CD4-positive, alpha-beta T cell treated with Interleukin-21 for 1 hour (primary cell): ENCODE measurements at places on chromosomes 16 and 17.

- no peak for DNase-seq
Observed at GRCh38 chr16:1932050-1933028, 10.7 kb downstream of the MSRB1 start.

- no peak for DNase-seq
Observed at GRCh38 chr16:52755396-52755795, 208.5 kb upstream of the TOX3 start.

DNA sequence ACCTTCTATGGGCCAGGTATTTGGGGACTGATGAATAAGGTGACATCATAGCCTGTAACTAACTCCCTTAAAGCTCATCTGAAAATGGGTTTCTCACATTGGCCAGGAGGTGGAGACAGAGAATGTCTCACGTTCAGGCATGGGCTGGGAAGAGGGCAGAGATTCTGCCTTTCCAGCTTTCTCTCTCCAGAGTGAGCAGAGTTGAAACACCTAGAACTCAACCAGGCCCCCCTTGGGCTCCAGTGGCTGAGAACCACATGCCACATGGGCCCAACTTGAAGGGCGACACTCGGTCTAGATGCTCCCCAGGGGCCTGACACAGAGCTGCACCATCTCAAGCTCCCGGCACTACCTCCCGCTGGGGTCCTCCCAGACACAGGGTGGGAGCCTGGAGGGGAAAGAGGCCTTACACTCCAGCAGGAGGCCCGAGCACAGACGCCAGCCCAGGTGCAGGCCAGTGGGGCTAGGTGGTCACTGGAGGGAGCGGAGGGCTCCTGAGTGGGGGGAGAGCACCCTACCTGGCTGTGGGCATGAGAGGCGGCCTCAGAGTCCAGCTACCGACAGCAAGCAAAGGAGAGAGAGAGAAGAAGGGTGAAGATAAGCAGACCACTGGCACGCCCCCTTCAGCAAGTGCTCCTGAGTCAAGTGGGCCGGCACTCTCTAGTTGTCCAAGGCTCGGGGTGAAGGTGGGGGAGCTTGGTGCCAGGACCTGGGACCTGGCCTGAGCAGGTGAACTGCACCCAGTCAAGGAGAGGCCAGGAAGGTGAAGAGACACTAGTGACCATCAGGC is 55.9 kb downstream of the MYO18A start:
- peak; percentile 64 for DNase-seq

- DNase-seq = no peak
Observed at GRCh38 chr17:79073706-79074088, 927 bp upstream of the ENGASE start.

DNA sequence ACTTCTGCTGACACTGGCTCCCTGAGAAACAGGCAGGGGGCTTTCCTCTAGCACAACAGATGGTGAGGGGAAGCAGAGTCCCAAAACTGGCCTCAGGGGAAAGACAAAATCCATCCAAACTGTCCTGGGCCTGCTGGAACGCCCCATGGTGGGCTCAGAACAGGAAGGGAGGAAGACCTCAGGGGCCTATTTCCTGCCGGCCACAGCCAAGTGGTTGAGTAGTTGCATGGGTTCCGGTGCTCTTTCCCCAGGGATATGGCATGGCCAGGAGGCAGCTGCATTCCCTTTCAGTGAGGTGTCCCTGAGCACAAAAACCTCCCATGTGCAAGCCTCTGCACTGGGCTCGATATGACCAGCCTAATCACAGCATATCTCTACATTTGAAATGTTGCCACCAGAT is 303.0 kb upstream of the IRX5 start:
- no peak for DNase-seq

DNA sequence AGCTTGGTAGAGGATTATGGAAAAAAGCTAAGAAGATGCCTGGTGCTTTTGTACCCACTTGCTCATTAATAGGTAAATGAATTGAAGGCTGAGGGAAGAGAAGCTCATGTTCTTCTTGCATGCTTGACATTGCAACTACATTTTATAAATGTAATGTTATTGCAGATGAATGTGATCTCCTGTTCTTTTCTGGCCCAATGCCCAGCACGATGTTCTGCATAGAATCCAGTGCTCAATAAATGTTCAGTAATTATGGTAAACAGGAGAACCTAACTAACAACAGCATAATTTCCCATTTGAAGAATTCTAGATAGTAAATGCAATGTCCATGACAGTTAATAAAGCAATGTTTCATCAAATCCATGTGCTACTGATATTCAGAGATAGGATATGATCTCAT is 638.2 kb upstream of the SOX9 start:
- no peak for DNase-seq

- DNase-seq = peak; percentile 85
Observed at GRCh38 chr17:58112970-58113631, 29.9 kb downstream of the DYNLL2 start.

- DNase-seq = no peak
Observed at GRCh38 chr17:692116-692515, 22.5 kb downstream of the VPS53 start.

GRCh38 chr17:7988750-7989178 is 13.7 kb upstream of the GUCY2D start:
- peak; percentile 90 for DNase-seq

GRCh38 chr16:621526-622105 is 9.2 kb upstream of the WFIKKN1 start:
- no peak for DNase-seq

- no peak for DNase-seq
Observed at GRCh38 chr16:5851393-5851982, 753.9 kb upstream of the EEF2KMT start.

DNA sequence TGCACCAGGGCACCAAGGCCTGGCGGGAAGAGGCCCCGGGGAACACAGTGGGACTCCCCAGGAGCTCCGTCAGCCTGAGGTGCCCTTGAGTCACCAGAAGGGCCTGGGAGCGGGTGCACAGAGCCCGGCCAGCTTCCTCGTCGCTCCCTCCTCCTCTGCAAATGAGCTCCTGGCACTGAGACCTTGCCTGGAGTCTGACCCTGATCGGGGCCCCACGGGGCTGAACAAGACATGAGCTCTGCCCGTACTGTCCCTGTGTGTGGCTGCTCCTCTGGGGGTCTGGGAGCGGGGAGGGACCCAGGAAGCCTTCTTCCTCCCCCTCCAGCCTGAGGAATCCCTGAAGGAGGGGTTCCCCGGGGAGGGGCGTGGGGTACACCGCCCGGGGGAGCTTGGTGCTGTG is 36.4 kb upstream of the SSTR5 start:
- DNase-seq = no peak

DNA sequence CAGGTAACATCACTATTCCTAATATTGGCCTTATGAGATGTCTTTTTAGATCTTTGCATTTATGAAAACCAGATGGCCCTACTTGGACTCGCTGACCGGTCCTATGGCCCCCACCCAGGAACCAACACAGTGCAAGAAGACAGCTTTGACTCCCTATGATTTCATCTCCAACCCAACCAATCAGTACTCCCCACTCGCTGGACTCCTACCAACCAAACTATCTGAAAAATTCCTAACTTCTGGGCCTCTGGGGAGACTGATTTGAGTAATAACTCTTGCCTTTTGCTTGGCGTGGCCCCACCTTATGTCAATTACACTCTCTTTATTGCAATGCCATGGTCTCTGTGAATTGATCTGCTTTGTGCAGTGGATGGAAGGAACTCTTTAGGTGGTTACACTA is 828.9 kb downstream of the CDH11 start:
- DNase-seq = no peak

GRCh38 chr17:17181666-17182597 is 24.2 kb downstream of the PLD6 start:
- DNase-seq = peak; percentile 62

DNA sequence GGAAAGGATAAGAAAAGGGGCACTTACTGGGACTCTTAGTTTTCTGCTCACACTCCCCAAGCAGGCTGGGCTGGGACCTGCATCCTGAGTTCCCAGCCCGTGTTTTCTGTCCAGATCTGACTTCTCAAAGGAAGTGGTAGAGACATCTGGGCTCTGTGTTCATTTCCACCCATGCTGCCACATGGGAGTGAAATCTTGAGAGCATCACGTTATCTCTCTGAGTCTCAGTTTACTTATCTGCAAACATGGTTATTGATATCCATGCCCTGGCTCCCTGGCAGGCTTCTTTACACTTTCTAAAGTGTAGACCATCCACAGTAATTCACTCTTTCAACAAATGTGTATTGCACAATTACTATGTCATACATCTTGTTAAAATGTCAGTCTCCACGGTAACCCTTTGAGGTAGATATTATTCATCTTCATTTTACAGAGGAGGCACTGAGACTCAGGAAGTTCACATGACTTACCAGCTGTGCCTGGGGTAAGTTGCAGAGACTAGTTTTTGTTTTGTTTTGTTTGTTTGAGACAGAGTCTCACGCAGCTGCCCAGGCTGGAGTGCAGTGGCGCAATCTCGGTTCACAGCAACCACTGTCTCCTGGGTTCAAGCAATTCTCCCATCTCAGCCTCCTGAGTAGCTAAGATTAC is 3.4 kb downstream of the ZNF688 start:
- DNase-seq = peak; percentile 79

GRCh38 chr16:11089504-11090124 is 145.2 kb downstream of the CLEC16A start:
- DNase-seq = no peak

DNA sequence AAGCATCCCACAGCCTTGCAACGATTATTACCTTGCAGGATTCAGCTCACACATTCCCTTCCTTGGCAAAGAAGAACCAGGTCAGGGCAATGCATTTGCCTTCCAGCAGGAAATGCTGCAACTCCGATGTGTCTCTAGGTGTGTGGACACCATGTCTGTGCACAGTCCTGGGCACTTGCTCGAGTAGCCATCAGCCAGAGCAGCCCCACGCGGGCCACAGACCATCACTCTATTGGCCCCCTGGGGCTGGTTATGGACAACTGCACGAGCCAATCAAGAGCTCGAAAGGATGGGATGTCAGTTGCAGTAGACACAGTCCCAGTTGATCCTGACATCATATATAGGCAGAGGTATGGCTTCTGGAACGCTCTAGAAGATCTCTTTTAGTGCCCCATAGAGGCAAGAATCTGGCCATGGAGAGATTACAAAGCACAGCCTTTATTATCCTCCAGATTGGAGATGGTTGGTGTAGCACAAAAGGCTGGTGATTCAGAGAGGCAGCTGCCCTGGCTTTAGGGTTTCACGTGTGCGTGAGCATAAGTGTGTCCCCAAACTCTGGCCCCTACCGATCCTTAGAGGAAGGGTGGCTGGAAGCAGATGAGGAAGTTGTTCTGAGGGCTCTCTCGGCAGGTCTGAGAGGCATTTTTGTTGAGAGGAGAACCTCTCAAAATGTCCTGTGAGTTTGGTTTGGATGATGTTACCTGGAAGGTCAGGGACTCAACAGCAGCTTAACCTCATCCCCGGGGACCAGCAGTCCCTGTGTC is 403.8 kb downstream of the SEC14L1 start:
- DNase-seq = no peak

DNA sequence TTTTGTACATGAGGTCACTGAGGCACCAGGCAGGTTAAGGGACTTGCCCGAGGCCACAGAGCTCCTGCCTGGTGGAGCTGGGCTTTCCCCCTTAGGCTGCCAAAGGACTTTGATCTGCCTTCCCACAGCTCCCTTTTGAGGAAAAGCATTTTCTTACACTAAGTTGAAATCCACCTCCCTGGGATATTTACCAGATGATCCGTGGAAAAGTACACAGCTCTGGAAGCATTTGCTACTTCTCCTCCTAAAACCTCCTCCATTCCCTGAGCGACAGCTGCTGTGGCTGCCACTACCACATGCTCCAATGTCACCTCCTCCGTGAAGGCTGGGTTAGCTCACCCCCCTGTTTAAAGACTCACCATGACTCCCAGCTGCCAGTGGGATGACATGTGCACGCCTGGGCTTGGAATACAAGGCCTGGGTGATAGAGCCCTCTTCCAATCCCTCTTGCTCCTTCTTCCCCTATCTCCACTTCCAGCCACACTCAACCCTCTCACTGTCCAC is 1.2 kb upstream of the MPRIP start:
- DNase-seq = no peak

DNA sequence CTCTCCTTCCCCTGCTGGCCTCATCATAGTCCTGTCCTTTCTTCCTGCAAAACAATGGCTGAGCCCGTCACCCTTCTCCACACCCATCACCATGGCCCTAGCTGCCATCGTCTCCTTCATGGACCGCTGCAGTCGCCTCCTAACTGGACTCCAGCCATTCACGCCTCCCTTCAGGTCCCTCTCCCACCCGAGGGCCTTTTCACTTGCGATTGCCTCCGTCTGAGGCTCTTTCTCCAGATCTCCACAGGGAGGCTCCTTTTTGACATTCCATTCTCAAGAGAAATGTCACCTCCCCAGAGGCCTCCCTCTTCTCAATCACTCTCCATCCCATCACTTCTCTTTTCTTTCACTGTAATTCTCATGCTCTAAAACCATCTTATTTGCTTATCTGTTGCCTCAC is 23.5 kb downstream of the GSG1L start:
- no peak for DNase-seq

DNA sequence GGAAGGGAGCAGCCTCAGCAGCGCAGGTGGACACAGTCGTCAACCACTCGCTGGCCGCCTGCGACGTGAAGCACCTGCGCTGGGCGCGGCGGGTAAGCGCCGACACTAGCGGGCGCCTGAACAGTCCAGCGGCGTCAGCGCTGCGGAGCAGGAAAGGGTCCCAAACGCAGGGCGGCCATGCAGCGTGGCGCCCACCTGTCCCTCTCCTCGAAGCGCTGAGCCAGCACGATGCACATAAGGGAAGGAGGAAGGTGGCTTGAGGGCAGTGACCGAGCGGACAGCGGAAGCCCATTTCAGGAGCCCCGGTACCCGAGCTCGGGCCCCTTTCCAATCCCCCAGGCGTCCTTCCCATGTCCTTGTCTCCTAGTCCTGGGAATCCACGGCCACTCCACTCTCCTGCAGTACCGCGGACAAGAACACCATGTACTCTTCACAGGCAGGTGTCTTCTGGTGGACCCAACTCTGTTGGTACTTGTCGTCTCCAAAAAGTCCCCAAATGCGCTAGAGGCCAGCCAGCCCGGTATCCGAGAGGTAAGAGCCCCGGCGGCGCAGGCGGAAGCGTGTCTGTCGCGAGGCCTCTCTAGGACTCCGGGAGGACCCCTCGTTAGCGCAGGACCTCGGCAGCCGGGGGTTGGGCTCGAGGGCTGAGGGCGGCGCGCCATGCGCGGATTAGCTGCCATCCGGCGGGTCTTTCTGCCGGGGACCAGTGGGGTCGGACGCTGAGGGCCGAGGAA is 14.4 kb downstream of the ZNF232 start:
- peak; percentile 43 for DNase-seq

DNA sequence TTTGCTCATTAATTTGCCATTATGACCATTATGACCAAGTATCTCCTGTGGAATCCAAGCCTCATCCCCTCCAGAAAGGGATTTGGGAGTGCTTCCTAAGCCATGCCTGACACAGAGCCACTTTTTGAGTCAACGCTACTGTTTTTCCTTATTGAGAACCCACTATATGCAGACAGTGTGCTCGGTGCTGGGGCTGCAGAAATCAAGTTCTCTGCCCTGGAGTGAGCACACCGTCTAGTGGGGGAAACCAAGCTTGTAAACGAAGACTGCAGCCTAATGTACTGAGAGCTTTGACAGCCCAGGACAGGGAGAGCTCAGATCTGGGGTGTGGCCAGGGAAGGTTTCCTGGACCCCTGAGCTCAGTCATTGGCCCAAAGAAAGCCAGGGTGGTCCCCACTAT is 111.0 kb downstream of the ENGASE start:
- no peak for DNase-seq

- peak; percentile 41 for DNase-seq
Observed at GRCh38 chr17:67431249-67432015, 54.4 kb downstream of the PITPNC1 start.

GRCh38 chr17:64097196-64097936 is 32.6 kb downstream of the ERN1 start:
- DNase-seq = no peak
